ENCODE measurements at places on chromosomes 7 and 10.

- no peak for ATAC-seq
These were observed 35.2 kb downstream of the CYP17A1 start for GRCh38 chr10:102801978-102802377.

GRCh38 chr7:19144661-19145433 lies at the start of gene FERD3L:
Gene FERD3L (minus strand): TSS chr7:19145421. CDS start chr7:19145362, 59 bp downstream.
- no peak for ATAC-seq

GRCh38 chr7:107501593-107501992 lies 31.7 kb downstream of the GPR22 start:
- ATAC-seq, result no peak

DNA sequence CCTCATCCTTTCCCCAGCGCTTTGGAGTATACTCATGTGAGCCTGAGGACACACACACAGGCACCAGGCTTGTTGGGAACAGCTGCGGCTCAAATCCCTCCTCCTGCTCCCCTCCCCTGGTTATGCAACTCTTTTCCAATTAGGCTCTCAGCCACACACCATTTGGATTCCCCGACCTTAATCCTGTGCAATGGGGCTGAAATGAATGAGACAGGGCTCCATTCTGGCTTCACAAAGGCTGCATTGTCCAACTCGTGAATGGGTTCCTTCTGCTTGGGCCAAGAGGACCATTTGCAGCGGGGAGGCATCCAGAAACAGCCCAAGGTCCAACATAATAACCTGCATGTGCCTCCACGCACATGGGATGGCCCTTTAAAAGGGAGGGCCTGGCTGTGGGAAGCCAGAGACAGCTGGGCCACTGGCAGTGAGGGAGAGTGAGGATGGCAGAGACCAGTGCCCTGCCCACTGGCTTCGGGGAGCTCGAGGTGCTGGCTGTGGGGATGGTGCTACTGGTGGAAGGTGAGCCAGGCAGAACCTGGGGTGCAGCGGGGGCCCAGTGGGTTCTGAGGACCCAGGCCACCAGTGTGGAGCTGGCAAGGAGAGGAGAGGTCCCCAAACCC lies at the start of gene RGR:
Gene RGR, plus strand, starts transcription at position 403 of the 620 bp plus-strand sequence. Its CDS starts 38 bp downstream, at position 441.
- no peak for ATAC-seq

GRCh38 chr7:2059964-2060700 lies 172.6 kb downstream of the MAD1L1 start:
- ATAC-seq, result no peak

DNA sequence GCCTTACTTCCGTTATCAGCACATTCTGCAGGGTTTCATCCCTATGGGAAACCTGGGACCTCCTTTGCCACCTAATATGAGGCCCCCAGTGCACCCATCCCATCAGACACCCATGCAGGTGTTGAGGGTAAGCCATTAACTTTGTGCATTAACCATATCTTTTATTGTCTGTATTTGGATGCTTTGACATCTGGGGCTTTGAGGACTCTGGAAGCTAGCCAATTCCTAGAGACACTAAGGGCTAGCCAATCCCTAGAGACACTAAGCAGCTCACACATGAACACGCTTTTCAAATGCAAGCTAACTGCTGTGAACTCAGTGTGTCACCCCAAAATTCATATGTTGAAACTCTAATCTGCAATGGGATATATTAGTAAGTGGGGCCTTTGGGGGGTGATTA lies 272.5 kb upstream of the COBL start:
- ATAC-seq, result no peak

Data from activated T-helper 17 cell treated with anti-CD3 and anti-CD28 coated beads, Interleukin-2, amount 50 U/mL, for 72 hours (primary cell).